DMS79 (cell line): ENCODE measurements at places on chromosomes 1 and 21.

- no peak for DNase-seq
These were observed 33.7 kb downstream of the MRPL39 start for GRCh38 chr21:25573409-25574206.

GRCh38 chr1:113928941-113929749 is at the start of gene HIPK1:
HIPK1 (plus strand) TSS chr1:113929324.
- peak; percentile 75 for DNase-seq

GRCh38 chr1:224237119-224237881 is 54.3 kb downstream of the DEGS1 start:
- no peak for DNase-seq

GRCh38 chr1:245822996-245823395 is 668.2 kb downstream of the KIF26B start:
- DNase-seq: no peak

DNA sequence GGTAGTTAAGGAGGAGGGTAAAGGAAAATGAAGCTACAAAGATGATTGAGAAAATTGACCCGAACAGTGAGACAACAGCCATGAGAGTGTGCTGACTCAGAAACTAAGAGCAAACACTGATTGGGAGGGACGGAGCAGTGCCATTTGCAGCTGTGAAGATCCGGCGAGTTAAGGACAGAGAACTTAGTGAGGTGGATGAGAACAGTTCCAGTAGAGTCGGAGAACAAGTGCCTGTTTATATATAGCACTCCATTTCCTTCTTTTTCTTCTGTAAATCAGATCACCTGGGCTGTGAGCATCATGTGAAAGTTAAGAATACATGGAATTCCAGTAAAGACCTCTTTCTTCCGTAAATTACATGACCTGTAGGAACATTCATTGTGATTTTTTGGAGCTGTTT is 145.7 kb downstream of the KCNK2 start:
- no peak for DNase-seq

- DNase-seq: no peak
These were observed 16.2 kb downstream of the PTGER3 start for GRCh38 chr1:71031426-71031825.

DNA sequence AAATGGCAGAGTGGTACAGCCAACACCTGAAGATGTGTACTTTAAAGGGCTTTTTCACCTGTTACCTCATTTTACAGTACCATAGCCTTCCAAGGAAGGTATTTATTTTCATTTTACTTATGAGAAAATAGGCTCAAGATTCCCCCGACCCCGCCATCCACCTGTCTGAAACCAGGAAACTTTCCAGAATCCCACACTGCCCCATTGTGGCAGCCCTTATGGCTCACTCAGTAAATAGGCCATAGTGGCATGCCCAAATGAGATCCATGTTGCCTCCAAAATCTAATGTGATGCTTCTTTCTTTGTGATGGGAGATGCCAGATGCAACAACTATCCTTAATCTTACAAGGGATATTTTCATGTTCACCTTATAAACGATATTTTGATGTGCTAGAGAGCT is 97.8 kb downstream of the EBNA1BP2 start:
- DNase-seq: no peak

DNA sequence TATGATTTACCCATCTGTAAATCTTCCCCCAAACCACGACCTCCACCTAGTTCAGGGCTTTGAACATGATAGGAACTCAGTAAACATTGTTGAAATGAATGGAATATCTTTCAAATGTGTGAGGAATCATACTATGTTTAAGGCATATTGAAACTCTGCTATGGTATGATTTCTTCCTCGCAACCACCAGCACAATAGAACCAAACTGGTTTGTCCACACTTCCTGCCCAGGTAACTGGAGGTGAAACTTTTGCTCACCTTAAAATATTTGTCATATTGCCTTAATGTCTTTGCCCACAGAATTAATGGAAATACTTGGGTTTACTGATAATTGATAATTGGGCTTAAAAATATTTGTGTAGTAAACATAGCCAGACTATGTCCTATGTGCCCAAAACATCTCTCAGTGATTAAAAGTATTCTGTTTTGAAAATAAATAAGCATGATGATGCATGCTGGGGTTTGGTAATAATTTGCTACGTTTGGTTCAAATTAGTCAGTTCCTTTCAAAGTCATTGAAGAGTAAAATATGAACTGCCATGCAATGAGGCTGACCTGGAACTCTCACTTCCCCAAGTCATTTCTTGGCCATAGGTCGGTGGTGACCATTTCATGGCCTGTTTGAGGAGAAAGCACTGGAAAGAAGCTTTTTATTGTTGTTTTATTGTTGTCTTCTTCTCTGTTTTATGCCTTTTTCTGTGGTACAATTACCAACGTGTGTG is 73.3 kb downstream of the TNFSF18 start:
- no peak for DNase-seq

GRCh38 chr1:7302873-7303272 is 468.2 kb upstream of the VAMP3 start:
- no peak for DNase-seq

DNA sequence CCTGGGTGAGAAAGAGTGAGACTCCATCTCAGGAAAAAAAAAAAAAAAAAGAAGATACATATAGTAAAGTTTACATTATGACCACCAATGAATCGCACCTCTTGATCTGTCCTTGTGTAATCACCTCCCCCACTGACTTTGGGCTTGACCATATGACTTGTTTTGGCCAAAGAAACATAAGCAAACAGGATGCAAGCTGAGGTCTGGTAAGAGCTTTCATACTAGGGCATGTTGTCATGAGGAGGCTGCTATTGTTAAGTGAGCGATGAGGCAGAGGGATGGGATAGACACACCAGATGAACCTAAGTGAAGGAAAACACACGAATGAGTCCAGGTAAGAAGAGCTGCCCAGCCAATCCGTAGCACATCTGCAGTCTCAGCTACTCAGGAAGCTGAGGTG is 10.7 kb downstream of the ENAH start:
- DNase-seq: no peak

GRCh38 chr1:201538612-201539551 is at the start of gene NAV1:
NAV1 (plus strand) TSS chr1:201539127; CDS start chr1:201622885, 83,758 bp downstream.
- peak; percentile 17 for DNase-seq

- no peak for DNase-seq
These were observed 6.7 kb upstream of the CAMK2N1 start for GRCh38 chr1:20492751-20493150.

DNA sequence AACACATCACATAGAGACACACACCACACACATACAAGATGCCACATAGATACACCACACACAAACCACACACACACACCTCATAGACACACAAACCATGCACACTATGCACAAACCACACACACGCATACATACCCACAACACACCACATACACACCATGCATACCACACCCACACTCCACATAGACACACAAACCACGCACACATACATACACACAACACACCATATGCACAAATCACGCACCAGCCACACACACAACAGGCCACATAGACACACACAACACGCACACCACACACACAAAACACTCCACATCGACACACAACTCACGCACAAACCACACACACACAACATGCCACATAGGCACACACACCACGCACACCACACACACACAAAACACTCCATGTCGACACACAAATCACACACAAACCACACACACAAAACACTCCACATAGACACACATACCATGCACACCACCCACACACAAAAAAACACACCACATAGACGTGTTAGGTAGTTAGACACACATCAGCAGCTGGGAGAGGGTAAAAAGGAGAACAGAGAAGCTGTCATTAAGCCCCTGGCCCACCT is 49.5 kb upstream of the SLC19A1 start:
- no peak for DNase-seq

DNA sequence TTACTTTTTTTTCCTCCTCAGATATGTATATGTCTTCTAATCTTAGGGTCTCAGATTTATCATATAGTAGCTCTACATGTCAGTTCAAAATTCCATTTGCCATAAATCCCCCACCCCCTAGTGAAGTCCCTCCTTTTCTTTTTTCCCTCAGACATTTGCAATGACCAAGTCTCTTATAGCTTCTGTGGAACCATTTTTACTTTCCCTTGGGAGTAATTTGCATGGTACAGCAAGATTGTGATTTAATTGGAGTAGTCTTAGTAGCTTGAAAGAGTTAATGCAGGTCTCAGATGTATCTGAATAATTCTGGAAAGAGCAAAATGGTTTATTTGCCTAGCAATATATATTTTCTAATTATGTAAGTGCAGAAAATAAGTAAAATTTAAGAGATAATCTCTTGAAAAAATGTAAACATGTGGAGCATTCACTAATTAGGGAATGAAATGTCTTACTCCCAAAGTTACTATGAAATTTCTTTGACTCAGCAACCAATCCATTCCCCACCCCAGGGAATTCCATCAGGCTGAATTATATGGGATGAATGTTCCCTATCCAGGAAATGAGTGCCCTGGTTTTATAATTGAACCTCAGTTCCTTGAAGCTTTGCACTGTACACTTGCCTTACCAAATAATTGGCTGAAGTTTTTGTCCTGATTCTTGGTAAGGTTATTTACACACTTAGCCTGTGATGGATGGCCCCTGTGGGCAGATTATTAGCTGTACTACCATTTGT is 267.0 kb downstream of the DNM3 start:
- DNase-seq: no peak

DNA sequence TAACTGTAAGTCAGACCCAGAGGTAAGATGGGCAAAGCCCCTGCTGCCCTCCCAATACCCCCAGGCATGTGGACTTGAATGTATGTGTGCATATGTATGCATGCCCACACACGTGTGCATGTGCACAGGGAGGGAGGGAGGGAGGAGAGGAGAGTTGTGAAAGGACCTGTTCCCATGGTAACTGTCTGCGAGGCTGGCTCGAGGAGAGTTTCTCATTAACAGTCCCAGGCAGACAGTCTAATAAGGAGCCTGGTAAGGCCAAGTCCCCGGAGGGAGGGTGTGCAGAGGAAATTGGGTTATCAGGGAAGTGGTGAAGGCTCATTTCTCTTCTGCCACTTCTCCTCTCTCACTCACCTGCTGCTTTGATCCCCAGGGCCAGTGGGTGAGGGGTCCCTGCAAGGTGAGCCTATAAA is 74.9 kb downstream of the NFASC start:
- DNase-seq: peak; percentile 31

GRCh38 chr1:238001818-238002217 is 111.1 kb upstream of the ZP4 start:
- DNase-seq: no peak

DNA sequence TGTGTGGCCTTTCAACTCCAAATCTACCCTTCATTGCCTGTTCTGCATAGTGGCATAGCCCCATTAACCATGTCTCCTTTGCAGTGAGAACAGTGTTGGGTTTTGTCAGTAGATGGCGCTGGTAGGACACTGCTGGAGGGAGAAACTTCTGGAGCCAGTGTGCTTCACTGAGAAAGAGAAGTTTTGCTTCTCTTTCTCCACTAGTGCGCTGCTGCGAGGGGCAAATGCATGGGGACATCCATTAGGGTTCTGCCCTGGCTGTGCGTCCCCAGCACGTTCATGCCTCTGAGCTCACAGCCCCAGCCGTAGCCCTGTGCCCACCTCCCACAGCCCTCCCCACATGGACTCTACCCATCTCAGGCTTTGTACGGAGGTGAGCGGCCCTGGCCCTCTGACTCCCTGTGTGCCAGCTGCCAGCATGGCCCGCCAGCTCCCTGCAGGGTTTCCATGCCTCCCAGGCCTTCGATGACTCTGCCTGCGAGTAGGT is 53.1 kb downstream of the RIMS3 start:
- DNase-seq: peak; percentile 29

- peak; percentile 23 for DNase-seq
These were observed 588 bp downstream of the FLVCR1 start for GRCh38 chr1:212858461-212859265.

GRCh38 chr1:112397841-112398240 is 1.8 kb downstream of the CTTNBP2NL start:
- no peak for DNase-seq

- DNase-seq: no peak
These were observed 19.7 kb upstream of the TADA1 start for GRCh38 chr1:166895766-166896165.
